ENCODE measurements at places on chromosomes 11 and 22.

GRCh38 chr11:90318651-90319050 is 95.8 kb upstream of the CHORDC1 start:
- DNase-seq = no peak

DNA sequence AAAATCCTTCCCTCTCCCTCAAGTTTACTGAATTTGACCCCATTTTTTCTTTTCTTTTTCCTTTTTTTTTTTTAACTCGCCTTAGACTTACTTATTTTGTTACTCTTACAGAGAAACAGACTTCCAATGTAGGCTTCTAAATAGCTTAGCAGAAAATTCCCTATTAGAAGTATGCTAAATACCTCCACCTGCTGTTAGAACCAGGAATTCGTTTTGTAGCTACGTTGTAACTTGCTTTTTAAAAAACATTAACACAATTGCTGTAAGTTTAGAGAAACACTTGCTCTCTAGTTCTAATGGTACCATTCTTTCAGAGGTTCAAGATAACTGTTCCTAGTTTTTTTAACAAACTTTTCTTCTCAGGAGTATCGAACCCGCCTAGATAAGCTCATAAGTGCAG is 324.2 kb downstream of the DCDC1 start:
- DNase-seq = no peak

GRCh38 chr11:80843266-80843974 is 1402.6 kb upstream of the TENM4 start:
- no peak for DNase-seq

- DNase-seq = no peak
Observed at GRCh38 chr11:119585043-119585781, 143.8 kb downstream of the NECTIN1 start.

DNA sequence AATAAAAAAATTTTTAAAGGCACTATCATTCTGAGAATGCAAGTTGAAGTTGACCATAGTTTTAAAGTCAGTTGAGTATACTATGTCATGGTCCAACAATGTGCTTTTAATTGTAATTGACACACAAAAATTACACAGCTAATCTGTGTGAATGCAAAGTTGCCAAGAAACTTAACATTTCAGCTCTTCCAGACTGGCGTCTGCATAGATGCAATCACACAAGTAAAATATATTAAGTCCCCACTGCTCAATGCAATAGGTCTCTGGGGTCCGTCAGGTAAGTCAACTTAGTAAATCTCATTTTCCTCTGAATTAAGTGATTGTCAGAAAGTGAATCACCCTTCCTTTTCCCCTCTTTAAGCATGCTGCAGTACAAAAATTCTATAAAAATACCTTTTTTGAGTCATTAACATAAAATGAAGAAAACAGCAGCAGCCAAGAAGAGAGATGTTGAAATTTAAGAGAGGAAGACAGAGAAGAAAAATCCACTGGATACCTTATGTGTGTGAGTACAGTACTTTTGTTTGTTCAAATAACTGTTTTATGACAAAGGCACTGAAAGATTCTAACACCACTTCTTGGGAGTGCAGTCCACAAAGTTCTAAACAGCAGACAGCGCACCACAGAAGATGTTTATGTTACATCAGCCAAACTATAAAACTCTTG is 5.1 kb downstream of the FZD4 start:
- no peak for DNase-seq

Data from activated T-cell treated with anti-CD3 and anti-CD28 coated beads, Interleukin-2, amount 50 U/mL, for 48 hours (primary cell).